T-cell (primary cell): ENCODE measurements at places on chromosomes 12 and 14. TPM values are rescaled to one million over a fixed set of nuclear protein-coding genes. Genes with fewer than 3 reads are reported as not detected.

DNA sequence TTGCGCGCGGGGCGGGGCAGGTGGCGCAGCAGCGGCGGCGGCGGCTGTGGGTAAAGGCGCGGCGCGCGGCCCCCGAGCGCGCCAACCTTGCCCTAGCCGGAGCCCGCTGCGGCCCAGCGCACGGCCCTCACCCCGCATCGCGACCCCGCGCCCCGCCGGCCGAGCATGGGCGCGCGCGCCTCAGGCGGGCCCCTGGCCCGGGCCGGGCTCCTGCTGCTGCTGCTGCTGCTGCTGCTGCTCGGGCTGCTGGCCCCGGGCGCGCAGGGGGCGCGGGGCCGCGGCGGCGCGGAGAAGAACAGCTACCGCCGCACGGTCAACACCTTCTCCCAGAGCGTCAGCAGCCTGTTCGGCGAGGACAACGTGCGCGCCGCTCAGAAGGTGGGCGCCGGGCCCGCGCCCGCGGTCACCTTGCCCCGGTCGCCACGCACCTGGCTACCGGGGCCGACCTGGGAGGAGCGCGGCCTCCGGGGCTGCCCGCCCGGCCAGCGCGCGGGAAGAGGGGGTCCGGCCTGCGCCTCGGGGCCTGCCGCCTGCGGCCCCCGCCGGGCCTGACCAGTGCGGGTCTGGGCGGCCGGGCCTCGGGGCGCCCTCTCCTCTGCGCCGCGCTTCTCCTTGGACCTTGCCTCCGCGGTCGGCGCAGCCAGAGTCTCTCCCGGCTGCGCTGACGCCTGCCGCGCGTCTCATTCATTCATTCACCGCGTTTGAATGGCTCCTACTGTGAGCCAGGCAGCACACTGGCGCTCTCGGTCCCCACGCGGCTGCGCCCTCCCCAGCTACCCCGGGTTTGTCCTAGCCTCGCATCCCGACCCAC, at the start of gene BRI3BP:
Gene BRI3BP (plus strand): TSS at position 20 of the 811 bp plus-strand sequence. CDS start 146 bp downstream, at position 166.
- peaks cover 15% of the 10 kb centered on the region for H3K4me1 ChIP-seq
- H3K27ac ChIP-seq, result peak within 1 kb of the TSS; percentile 47
- no peaks in the 10 kb centered on the region for H3K27me3 ChIP-seq

- DNase-seq, result no peak
- no peaks in the 10 kb centered on the region for H3K36me3 ChIP-seq
- no peaks in the 10 kb centered on the region for H3K4me1 ChIP-seq
- H3K27me3 ChIP-seq, result peaks cover 2% of the 10 kb centered on the region
These were observed 31.0 kb upstream of the TMTC2 start for GRCh38 chr12:82655751-82656150.

- H3K4me3 ChIP-seq, result no peak overlapping the region
- H3K36me3 ChIP-seq, result no peaks in the 10 kb centered on the region
- no peaks in the 10 kb centered on the region for H3K27me3 ChIP-seq
These were observed 884.1 kb upstream of the MGAT4C start for GRCh38 chr12:87140262-87140661.

DNA sequence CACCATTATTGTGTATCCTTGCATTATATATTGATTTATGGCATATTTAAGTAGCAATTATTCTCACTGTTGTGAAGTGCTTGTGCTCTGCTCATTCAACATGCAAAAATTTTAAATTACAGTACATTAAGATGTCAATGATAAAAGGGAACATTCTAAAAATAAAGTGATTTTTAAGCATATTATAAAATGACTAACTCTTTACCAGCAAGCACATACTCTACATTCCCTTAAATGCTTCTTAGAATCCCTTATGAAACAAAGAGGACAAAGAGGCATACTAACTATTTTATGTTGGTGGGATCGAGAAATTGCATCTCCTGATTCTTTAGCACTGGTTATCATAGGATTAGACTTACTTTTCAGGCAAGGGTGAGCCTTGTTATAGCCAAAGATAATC, 46.6 kb upstream of the ZDHHC17 start:
- no peak for DNase-seq
- no peak overlapping the region for H3K27ac ChIP-seq
- no peaks in the 10 kb centered on the region for H3K4me1 ChIP-seq
- no peak overlapping the region for H3K4me3 ChIP-seq
- H3K36me3 ChIP-seq, result no peaks in the 10 kb centered on the region

DNA sequence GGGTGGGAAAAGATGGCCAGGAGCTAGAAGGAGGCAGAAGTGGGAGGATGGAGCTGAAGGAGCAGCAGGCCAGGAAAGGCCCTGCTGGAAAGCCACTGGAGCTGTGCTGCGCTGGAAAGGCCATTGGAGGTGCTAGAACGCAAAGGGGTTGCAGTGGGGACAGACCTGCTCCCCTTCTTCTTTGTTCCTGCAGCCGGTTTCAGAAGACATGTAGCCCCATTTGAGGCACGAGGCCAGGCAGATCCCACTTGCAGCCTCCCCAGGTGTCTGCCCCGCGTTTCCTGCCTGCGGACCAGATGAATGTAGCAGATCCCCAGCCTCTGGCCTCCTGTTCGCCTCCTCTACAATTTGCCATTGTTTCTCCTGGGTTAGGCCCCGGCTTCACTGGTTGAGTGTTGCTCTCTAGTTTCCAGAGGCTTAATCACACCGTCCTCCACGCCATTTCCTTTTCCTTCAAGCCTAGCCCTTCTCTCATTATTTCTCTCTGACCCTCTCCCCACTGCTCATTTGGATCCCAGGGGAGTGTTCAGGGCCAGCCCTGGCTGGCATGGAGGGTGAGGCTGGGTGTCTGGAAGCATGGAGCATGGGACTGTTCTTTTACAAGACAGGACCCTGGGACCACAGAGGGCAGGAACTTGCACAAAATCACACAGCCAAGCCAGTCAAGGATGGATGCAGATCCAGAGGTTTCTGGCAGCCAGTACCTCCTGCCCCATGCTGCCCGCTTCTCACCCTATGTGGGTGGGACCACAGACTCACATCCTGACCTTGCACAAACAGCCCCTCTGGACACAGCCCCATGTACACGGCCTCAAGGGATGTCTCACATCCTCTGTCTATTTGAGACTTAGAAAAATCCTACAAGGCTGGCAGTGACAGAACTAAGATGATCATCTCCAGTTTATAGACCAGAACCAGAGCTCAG, 2.3 kb upstream of the GPR162 start:
- no peak for DNase-seq
- H3K27ac ChIP-seq, result no peak overlapping the region
- peaks cover 10% of the 10 kb centered on the region for H3K36me3 ChIP-seq
- peaks cover 35% of the 10 kb centered on the region for H3K27me3 ChIP-seq
- no peak overlapping the region for H3K4me3 ChIP-seq
- H3K4me1 ChIP-seq, result peaks cover 3% of the 10 kb centered on the region

GRCh38 chr12:122610911-122611310, 83.9 kb downstream of the KNTC1 start:
- no peak for DNase-seq
- H3K27ac ChIP-seq, result no peak overlapping the region
- H3K27me3 ChIP-seq, result no peaks in the 10 kb centered on the region
- no peak overlapping the region for H3K4me3 ChIP-seq

- H3K27ac ChIP-seq, result no peak overlapping the region
- no peak overlapping the region for H3K4me3 ChIP-seq
- H3K27me3 ChIP-seq, result no peaks in the 10 kb centered on the region
- no peaks in the 10 kb centered on the region for H3K4me1 ChIP-seq
- DNase-seq, result no peak
These were observed 40.5 kb upstream of the DDX11 start for GRCh38 chr12:31033146-31033545.

- H3K27ac ChIP-seq, result no peak overlapping the region
- no peaks in the 10 kb centered on the region for H3K27me3 ChIP-seq
- H3K4me3 ChIP-seq, result no peak overlapping the region
- no peaks in the 10 kb centered on the region for H3K36me3 ChIP-seq
These were observed 11.0 kb upstream of the CACNA2D4 start for GRCh38 chr12:1929241-1929984.

INF2 gene
- total RNA-seq, result 83.7 TPM

TSHR gene
- total RNA-seq, result 0.86 TPM

WASHC3 gene
- 37.5 TPM for total RNA-seq

PAX9 gene
- not detected for total RNA-seq
